H1 (cell line): ENCODE measurements at places on chromosomes 16 and 17.
A peak's percentile ranks its signal among the peaks of the same experiment; 100 is the strongest.

GRCh38 chr17:4477255-4477791, 21.4 kb upstream of the SPNS2 start:
- no peak for DNase-seq

DNA sequence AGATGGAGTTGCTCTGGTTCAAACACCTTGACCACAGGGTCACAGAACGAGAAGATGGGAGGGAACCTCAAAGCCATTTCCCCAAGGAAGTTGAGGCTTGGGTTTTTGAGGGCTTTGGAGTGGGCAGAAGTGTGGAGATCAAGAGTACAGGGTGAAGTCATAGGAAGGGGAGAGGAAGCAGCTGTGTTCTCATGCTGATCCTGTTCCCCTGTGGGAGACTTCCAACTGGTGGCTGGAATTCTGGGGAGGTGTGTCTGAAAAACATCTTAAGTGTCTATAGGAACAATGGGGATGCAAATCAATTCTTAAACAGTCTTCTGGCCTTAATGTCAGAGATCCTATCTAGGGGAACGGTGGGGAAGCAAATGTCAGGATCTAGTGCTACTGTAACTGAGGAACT, 38.8 kb upstream of the HSBP1 start:
- no peak for DNase-seq

- DNase-seq, result no peak
Measured at GRCh38 chr16:85457366-85457765, 155.8 kb upstream of the GSE1 start.

- DNase-seq, result no peak
Measured at GRCh38 chr17:31296142-31296541, 897 bp downstream of the OMG start.

DNA sequence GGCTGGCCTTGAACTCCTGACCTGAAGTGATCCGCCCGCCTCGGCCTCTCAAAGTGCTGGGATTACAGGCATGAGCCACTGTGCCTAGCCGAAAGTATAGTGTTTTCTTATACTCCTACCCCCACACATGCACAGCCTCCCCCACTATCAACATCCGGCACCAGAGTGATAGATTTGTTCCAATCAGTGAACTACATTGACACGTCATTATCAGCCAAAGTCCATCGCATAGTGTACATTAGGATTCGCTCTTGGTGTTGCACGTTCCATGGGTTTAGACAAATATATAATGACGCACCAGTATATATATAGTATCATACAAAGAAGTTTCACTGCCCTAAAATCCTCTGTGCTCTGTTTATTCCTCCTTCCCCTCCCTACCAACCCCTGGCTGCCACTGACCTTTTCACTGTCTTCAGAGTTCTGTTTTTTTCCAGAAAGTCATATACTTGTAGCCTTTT, 11.9 kb upstream of the TM4SF5 start:
- DNase-seq, result no peak

- no peak for DNase-seq
Measured at GRCh38 chr17:82215972-82216300, 3.3 kb upstream of the CCDC57 start.

GRCh38 chr16:3509470-3509928, 8.7 kb downstream of the CLUAP1 start:
- no peak for DNase-seq

- no peak for DNase-seq
Measured at GRCh38 chr17:41315204-41315794, at the start of gene KRTAP17-1. TSS of gene KRTAP17-1 (minus strand) at chr17:41315710. CDS start at chr17:41315650, 60 bp downstream.

GRCh38 chr17:49002331-49002730, 5.1 kb downstream of the IGF2BP1 start:
- no peak for DNase-seq

DNA sequence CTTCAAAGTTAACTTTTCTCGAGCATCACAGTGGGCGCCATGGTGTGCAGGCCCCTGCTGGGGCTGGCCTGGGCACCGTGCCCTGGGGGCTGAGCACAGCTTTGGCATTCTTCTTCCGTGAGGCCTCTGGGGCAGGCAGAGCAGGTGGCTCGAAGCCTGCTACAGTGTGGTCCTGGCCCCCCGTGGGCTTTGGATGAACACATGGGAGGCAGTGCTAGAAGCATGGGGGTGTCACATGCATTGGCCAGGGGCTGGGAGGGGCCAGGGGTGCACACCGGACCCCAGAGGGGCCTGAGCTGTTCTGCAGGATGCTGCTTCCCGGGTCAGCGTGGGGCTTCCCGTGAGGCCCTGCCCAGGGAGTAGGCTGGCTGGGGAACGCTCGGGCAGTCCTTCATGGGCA, 12.1 kb upstream of the C16orf74 start:
- DNase-seq, result no peak

- DNase-seq, result peak; percentile 62
Measured at GRCh38 chr17:3012926-3013581, 50.4 kb downstream of the OR1D5 start.

DNA sequence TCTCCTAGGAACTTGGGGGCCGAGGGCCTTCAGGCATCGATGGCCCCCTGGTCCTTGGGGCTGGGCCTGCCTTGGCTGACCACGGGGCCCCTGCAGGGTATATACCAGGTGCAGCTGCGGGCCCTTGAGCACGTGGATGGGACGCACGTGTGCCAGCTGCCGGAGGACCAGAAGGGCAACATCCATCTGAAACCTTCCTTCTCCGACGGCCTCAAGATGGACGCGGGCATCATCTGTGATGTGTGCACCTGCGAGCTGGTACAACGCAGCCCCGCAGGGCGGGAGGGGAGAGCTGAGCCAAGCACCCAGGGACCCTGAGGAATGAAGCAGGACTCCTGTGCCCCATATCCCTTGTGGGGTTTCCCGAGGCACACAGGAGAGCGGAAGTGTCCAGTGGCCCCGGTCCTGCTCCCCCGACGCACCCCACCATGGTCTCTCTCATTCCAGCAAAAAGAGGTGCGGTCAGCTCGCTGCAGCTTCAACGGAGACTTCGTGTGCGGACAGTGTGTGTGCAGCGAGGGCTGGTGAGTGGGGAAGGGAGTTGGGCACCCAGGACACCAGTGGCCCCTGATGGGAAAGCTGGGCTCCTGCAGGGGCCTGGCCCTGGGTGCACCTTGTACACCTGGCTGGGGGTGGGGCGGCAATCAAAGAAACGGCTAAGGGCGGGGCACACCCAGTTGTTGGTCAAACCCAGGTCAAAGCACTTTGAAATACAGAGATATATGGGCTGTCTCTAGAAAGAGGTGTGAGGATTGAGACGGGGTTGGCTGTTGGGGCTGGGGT, 10.6 kb downstream of the ITGB4 start:
- no peak for DNase-seq

DNA sequence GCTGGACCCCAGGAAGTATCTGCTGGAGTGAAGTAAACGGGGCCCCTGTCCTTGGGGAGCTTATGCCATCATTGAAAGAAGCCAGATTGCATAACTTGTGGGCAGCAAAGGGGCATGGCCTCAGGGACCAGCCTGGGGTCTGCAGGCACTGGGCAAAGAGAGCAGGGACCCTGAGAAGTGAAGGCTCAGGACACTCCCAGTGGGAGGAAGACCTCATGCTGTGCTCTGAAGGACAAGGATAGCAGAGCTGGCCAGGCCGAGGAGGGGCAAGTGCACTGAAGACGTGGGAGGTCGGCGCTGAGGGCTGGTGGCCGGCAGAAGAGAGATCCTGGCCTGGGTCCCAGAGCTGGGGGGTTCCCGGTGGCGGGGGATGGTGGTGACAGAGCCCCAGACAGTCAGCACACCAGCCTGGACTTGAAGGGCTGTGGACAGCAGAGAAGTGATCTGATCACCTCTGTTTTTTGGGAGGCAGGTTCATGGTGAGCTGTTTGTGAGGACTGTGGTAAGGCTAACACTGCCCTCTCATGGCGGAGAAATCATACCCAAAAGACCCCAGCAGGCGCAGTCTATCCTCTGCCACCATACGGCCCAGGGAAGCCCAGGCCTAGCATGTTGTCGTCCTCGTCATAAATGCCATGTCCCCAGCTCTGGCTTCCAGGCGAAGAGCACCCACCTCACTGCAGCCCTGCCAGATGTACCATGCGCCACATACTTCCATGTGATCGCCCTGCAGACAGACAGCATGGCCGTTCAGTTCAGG, 7.1 kb upstream of the CNP start:
- no peak for DNase-seq

DNA sequence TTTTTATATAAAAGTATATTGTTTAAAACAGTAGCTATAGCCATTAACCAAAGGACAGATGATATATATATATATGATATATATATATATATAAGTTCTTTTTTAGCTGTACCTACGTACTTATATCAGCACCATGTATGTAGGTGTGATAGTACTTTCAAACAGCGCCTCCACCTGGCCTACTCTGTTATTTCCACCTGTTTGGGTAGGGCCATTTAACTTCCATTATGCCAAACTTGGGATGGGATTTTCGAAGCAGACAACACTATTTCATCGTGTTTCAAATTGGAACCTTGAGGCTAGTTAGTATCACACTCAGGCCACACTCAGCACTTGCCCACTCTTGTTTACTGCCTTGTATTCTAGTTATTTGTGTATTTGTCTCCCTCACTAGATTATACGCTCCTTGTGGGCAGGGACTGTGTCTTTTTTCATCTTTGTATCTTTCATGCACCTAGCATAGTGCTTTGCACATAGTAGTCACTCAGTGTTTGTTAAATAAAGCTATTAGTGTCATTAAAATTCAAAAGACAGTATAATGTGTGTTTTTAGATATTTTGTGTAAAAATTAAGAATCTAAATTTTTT, 11.8 kb upstream of the CLTC start:
- peak; percentile 75 for DNase-seq

GRCh38 chr16:89921702-89922476, 1.3 kb upstream of the TUBB3 start:
- peak; percentile 69 for DNase-seq

DNA sequence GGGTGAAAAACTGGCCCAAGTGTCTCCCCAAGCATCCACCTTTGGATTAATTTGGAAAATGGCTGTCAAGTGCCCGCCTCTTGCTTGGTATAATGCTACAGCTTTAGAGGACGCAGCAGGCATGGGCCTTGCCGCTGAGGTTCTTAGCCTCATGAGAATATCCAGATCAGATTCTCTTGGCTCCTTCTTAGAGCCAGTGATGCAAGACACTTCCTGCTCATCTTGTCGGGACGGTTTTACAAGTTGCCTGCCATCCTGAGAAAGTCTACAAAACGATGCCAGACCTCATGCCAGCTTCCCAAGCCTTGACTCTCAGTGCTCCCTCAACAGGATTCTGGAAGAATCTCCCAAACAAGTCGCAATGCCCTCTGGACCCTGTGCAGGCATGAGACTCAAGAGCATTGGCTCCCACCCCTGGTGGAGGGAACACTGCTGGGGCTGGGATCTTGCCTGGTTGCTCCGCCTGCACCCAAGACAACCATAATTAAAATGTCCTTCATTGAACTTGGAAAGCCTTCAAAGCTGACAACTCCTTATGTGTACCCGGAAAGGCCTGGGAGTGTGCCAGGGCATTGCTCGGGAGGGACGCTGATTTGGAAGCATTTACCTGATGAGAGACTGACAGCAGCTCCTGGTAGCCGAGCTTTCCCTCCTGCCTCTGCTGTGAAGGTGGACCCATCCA, 25.8 kb upstream of the STH start:
- no peak for DNase-seq

DNA sequence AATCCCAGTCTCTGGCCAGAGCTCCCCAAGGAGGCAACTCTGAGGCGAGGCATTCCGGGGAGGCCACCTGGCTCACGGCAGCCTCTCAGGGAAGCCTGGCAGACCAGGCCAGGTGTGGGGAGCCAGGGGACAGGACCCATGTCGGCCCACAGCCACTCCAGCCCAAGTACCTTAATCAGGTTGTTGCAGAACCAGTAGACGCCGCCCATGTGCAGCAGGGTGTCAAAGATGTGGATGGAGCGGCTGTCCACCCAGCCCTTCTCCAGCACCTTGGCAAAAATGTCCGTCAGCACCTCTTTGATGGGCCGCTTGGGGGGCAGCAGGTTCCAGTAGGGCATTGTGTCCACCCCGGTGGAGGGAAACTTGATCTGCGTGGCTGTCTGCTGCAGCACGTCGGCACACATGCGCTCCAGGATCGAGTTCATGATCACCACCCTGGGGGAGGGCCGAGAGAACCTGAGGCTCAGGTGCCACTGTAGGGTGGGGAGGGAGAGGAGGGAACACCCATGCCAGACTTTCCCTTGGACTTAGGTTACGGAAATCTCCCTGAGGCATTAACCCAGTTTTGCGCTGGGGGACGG, 7.8 kb downstream of the CSF3 start:
- no peak for DNase-seq

DNA sequence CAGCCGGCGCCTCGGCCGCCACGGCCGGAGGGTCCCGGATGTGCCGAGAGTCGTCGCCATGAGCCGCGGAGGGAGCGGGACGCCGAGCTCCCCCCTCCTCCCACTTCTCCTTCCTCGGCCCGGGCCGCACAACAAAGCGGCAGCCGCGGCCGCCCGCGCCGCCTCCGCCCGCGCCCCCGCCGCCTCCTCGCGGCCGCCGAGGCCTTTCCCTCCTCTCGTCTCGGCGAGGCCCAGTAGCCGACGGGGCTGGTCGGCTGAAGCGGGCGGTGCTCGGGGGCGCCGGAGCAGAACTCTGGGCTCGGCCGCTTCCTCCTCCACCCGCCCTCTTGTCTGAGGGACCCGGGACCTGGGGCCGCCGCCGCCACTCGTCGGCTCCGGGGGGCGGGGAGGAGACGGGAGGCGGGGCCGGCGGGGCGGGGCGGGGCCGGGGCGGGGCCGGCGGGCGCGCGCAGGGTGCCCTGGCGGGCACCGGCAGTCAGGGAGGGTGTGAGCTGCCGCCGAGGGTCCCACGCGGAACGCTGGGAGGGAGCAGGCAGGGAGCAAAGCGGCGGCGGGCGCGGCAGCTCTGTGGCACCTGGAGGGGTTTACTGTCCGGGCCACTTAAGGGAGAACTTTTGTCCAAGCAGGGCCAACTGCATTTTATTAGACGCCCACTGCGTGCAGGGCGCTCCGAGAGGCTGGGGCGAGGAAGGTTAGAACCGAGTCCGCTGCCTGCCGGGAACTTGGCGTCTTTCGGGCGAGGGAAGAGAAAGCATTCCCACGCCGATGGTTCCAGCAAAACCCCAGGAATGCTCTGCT, at the start of gene SMURF2:
TSS of gene SMURF2 (minus strand) at position 332 of the 798 bp plus-strand sequence. CDS start 427 bp downstream, outside the sequence.
- peak; percentile 17 for DNase-seq

DNA sequence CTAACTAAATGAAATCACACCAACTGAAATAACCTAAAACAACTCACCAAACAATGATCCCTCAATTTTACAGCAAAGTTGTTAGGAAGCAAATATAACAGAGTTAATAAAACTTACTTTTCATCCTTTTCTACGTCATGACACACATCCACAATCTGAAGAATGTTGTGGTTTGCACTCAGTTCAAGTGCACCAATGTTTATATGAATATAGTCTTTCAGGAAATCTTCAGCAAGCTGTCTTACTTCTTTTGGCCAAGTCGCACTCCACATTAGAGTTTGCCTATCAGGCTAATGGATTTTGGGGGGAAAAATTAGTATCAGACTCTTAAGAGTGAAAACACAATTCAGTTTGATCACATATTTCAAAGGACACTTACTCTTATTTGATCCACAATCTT, 3.3 kb downstream of the DDX5 start:
- DNase-seq, result no peak

GRCh38 chr17:42855048-42855596, 4.1 kb downstream of the AOC3 start:
- DNase-seq, result no peak
